ENCODE measurements at places on chromosomes 1 and 21.
A peak's percentile ranks its signal among the peaks of the same experiment; 100 is the strongest.

DNA sequence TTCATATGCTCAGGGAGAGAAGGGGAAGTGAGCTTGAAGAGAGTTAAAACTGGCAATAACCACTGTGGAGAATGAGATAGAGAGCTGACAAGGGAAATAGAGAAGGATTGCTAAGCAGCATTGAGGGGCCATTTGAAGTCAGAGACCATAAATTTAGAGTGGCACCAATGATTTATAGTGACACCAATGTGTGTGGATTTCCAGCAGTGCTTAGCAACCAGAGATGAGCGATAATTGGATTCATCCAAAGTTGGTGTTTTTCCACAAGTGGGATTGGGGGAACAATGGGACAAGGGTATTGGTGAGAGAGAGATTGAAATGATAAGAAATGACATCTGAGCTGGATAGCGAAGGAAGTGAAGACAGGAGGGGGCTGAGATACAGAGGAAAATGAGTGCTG, 114.1 kb downstream of the C1orf94 start:
- ATAC-seq = no peak

- no peak for ATAC-seq
Measured at GRCh38 chr1:229629261-229629660, 3.2 kb downstream of the URB2 start.

- ATAC-seq = no peak
Measured at GRCh38 chr1:68378296-68379084, 71.3 kb downstream of the RPE65 start.

GRCh38 chr1:86848654-86849053, 65.3 kb downstream of the SELENOF start:
- ATAC-seq = no peak

GRCh38 chr1:172845371-172845770, 186.5 kb downstream of the FASLG start:
- no peak for ATAC-seq

- no peak for ATAC-seq
Measured at GRCh38 chr1:192516776-192517297, 58.7 kb upstream of the RGS1 start.

DNA sequence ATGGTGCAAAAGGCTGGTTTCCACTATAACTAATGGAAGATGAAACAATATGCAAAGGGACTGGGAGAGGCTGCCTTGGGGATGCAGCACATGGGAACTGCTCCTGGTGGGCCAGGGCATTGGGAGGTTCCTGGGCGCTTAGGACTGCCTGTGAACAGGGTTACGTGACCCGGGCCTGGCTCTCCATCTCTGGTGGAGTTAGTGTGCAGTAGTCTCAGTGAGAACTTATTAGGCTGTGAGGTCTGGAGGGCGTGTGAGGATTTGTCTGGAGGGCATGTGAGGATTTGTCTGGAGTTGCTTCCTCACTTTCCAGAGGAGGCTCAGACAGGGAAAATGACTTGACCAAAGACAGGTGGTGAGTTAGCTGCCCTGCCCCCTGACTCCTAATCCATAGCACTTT, 1.5 kb upstream of the ETV3L start:
- ATAC-seq = peak; percentile 80

GRCh38 chr1:192839162-192840066, 30.6 kb downstream of the RGS2 start:
- no peak for ATAC-seq

DNA sequence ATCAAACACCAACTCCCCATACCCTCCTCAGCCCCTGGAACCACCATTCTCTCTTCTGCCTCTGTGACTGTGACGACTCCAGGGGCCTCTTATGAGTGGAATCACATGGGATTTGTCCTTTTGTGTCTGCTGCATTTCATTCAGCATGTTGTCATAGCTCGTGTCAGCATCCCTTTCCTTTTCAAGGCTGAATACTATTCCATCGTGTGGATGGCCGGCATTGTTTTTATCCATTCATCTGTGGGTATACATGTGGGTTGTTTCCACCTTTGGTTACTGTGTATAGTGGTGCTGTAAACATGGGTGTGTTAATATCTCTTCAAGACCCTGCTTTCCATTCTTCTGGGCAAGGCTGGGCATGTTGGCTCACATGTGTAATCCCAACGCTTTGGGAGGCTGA, 17.1 kb upstream of the OBSCN start:
- no peak for ATAC-seq

- ATAC-seq = no peak
Measured at GRCh38 chr1:217109928-217110327, 386.7 kb upstream of the ESRRG start.

GRCh38 chr1:201149400-201149799, 4.9 kb downstream of the TMEM9 start:
- no peak for ATAC-seq

- no peak for ATAC-seq
Measured at GRCh38 chr1:19923953-19924346, 533 bp upstream of the PLA2G2E start.

GRCh38 chr1:200035956-200036618, 8.6 kb downstream of the NR5A2 start:
- no peak for ATAC-seq

- ATAC-seq = peak; percentile 83
Measured at GRCh38 chr1:151443846-151444782, 15.2 kb downstream of the POGZ start.

- no peak for ATAC-seq
Measured at GRCh38 chr1:224519874-224520273, 85.3 kb upstream of the WDR26 start.

GRCh38 chr21:34524646-34525601, 12.9 kb upstream of the KCNE1 start:
- peak; percentile 9 for ATAC-seq

- ATAC-seq = no peak
Measured at GRCh38 chr1:154263465-154264332, 8.7 kb upstream of the HAX1 start.

DNA sequence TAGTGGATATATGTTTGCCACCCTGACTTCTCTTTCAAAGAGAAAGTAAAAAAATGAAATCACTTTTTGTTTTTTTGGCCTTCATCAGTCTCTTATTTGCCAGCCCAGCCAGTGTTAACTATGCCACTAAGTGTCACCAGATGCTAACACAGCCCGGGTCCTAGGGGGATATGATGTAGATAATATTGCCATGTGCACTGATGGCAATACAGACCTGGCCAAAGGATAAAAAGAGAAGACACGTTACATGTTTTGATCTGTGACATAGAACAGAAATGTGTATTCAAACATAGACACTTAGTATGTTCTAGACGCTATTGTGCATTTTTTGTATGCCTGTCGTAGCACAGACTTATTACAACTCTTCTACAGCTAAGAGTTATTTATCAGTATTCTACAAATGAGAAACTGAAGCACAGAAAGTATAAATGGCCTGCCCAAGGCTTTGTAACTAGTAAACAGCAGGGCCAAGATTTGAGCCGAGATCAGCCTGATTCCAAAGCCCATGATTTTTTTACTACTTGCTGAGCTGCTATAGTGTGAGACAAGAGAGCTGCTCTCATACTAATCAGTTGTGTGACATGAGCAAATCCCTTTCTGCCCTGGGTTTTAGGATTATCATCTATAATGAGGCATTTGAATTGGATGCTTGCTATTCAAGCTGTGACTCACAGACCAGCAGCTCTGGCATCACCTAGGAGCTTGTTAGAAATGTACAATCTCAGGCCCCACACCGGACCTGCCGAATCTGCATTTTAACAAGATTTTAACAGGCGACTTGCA, 6.3 kb downstream of the LRRC53 start:
- peak; percentile 85 for ATAC-seq

DNA sequence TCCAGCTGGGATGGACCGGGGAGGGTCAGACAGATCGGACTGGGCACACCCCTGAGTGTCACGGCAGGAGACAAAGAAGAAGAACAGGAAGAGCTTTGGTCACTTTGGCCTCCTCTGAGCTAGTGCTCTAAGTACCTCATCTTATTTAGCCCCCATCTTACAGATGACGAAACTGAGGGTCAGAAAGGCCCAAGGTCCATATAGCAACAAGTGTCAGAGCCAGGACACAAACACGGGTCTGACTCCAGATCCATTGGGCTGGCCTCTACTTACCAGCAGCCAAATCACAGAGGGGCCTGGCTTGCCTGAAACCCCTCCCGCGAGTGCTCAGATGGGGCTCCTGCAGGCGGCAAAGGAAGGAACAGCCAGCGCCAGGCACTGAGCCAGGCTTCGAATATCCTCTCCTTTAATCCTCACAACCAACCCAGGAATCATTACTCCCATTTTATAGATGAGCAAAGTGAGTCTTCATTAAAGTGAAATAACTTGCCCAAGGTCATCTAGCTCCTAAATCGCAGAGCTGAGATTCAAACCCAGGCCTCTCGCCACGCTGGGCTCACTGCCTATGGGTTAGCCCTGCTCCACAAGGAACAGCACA, 25.7 kb upstream of the SELENON start:
- no peak for ATAC-seq

GRCh38 chr1:74637296-74637695, 36.3 kb downstream of the ERICH3 start:
- ATAC-seq = peak; percentile 31

- ATAC-seq = no peak
Measured at GRCh38 chr1:245615001-245615400, 460.2 kb downstream of the KIF26B start.
